Ovary (tissue), 10 donors: ENCODE measurements at places on chromosomes 12 and 14. TPM values are rescaled to one million over a fixed set of nuclear protein-coding genes. Genes with fewer than 3 reads are reported as not detected.

The TMPRSS12 gene
- total RNA-seq: not detected

The CABP1 gene
- total RNA-seq: 1.0 TPM

The TEX52 gene
- total RNA-seq: not detected

The MED13L gene
- 173 TPM for total RNA-seq

DNA sequence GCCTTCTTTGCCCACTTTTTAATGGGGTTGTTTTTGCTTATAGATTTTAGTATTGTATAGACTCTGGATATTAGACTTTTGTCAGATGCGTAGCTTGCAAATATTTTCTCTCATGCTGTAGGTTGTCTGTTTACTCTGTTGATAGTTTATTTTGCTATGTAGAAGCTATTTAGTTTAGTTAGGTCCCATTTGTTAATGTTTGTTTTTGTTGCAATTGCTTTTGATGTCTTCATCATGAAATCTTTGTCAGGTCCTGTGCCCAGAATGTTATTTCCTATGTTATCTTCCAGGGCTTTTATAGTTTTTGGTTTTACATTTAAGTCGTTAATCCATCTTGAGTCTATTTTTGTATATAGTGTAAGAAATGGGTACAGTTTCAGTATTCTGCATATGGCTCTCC is 30.0 kb upstream of the LYZ start:
- no peak for DNase-seq

DNA sequence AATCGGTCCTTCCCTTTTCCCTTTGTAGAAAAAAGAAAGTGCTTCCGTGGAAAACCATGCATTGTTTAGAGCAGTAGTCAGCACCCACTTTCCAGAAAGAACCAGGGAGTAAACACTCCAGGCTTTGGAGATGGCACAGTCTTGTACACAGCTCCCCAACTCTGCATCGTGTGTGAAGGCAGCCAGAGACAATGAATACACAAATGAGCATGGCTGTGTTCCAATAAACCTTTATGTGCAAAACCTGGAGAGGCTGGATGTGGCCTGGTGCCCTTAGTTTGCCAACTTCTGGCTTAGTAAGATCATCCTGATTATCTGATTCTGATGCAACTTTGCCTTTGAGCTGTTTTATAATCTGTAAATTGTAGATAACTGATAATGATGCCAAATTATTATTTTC is 463.4 kb upstream of the TMEM132C start:
- no peak for DNase-seq

- DNase-seq: peak; percentile 91
Observed at GRCh38 chr12:112937741-112938719, at the start of gene OAS3. TSS of gene OAS3 (plus strand) at chr12:112938474. CDS start at chr12:112938531, 57 bp downstream.

GRCh38 chr12:95395696-95396095 is 78.3 kb upstream of the METAP2 start:
- no peak for DNase-seq

DNA sequence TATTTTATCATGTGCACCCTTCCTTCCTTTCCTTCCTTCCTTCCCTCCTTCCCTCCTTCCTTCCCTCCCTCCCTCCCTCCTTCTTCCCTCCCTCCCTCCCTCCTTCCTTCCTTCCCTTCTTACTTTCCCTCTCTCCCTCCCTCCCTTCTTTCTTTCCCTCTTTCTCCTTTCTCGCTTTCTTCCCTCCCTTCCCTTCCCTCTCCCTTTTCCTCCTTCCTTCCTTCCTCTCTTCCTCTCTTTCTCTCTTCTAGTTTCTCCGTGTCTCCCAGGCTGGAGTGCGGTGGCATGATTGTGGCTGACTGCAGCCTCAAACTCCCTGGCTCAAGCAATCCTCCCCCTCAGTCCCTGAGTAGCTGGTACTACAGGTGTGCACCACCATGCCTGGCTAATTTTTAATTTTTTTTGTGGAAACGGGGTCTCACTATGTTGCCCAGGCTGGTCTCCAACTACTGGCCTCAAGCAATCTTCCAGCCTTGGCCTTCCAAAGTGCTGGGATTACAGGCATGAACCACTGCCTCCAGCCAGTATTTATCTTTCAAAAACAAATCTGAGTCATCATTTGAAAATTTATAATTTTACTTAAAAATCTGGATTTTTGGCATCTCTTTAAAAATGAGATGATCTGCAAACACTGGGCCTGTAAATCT is 7.8 kb downstream of the C1RL start:
- DNase-seq: no peak
